ENCODE measurements at places on chromosomes 2 and 18.

DNA sequence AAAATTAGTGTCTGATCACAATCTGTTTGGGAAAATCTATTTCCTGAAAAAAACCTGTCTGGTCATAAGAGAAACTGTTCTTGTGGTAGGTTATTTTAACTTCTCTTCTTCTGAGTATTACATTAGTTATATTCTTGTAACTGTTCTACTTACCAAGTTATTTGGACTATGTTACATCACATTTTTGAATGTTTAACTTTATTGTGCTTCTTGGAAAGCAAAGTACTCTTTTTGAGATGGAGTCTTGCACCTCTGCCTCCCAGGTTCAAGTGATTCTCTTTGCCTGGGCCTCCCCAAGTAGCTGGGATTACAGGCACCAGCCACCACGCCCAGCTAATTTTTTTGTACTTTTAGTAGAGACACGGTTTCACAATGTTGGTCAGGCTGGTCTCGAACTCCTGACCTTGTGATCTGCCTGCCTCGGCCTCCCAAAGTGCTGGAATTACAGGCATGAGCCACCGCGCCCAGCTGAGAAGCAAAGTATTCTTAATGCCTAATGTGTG lies 39.4 kb downstream of the AFTPH start:
- no peak for DNase-seq

GRCh38 chr2:105595536-105595935 lies 149.2 kb upstream of the NCK2 start:
- DNase-seq: no peak

GRCh38 chr18:27017901-27018500 lies 152.5 kb upstream of the AQP4 start:
- DNase-seq: no peak

DNA sequence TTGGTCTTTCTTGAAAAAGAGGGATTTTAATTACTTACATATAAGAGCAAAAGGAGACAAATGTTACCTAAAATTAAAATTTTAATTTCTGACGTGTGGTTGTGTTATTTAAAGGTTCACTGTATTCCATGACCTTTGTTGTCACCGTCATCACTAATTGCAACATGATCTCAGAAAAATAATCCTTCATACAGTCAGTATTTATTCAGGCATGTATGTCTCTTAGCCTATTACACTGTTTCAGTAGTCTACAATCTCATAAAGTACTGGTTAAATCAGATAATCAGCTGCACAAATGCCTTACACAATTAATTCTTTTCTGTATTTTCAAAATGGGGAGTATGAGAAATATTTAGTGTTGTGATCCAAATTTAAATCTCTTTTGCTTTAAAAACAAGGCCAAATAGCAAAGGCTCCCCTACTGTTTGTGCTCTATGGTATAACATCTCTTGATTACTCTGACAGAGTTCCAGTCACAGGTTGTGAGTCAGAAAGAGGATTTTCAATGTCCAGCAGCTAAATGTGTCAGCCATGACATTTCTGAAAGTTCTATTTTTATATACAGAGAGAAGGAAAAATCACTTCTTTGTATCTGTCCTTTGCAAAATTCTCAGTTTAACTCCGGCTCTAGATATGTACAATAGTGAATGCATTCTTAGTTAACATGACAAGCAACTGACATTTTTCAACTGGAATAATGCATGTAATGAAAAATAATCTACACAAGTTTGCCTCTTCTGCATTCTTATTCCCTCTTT lies 184.0 kb downstream of the FIGN start:
- no peak for DNase-seq

GRCh38 chr2:68256093-68256450 lies 3.7 kb upstream of the PPP3R1 start:
- DNase-seq: no peak

GRCh38 chr2:99365661-99366060 lies 28.5 kb downstream of the EIF5B start:
- no peak for DNase-seq

GRCh38 chr2:192443831-192444230 lies 249.1 kb upstream of the TMEFF2 start:
- DNase-seq: no peak

- DNase-seq: no peak
These were observed 2.4 kb downstream of the FBXO48 start for GRCh38 chr2:68464651-68465050.

GRCh38 chr2:220891405-220891804 lies 680.7 kb downstream of the EPHA4 start:
- DNase-seq: no peak

- no peak for DNase-seq
These were observed 57.7 kb downstream of the SLC25A12 start for GRCh38 chr2:171836146-171836910.
